ENCODE measurements at places on chromosomes 12 and 14. TPM values are rescaled to one million over a fixed set of nuclear protein-coding genes. Genes with fewer than 3 reads are reported as not detected.
A peak's percentile ranks its signal among the peaks of the same experiment; 100 is the strongest.

SIX6 gene
- polyA plus RNA-seq: not detected

PLEKHG7 gene
- polyA plus RNA-seq: not detected

TAS2R9 gene
- polyA plus RNA-seq: not detected

DNA sequence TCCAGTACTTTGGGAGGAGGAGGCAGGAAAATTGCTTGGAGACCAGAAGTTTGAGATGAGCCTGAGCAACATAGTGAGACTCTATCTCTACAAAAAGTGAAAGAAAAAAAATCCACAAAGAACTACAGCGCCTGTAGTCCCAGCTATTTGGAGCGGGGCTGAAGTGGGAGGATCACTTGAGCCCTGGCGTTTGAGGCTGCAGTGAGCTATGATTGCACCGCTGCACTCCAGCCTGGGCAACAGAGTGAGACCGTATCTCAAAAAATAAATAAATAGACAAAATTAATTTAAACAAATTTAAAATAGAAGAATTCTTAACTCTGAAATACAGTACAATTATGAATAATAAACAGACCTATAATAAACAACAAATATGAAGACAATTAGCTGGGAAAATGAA is 40.9 kb downstream of the ATL1 start:
- no peaks in the 10 kb centered on the region for H3K27me3 ChIP-seq
- no peak overlapping the region for H3K27ac ChIP-seq
- H3K36me3 ChIP-seq: no peaks in the 10 kb centered on the region
- peak; percentile 43 for DNase-seq
- no peaks in the 10 kb centered on the region for H3K4me1 ChIP-seq
- H3K4me3 ChIP-seq: no peak overlapping the region

- H3K36me3 ChIP-seq: no peaks in the 10 kb centered on the region
- peak; percentile 84 for DNase-seq
- no peak overlapping the region for H3K4me3 ChIP-seq
- no peaks in the 10 kb centered on the region for H3K4me1 ChIP-seq
Observed at GRCh38 chr14:66117600-66117999, 368.6 kb upstream of the CCDC196 start.

DNA sequence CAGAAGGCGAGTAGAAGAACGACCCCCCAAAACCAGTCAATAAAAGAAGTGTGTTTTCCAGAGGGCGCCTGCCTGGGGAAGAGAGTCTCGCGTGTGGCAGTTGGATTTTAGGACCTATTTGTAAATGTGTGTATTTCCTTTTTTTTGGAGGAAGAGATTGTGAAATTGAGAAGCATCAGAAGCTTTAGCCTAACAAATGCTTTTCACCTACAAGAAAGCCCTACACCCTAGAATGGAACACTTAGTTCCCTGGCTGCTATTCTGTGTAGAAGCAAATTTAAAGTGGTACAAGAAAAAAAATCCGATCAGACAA is 1.3 kb downstream of the RCOR1 start:
- DNase-seq: peak; percentile 32
- H3K4me1 ChIP-seq: peaks cover 6% of the 10 kb centered on the region
- peak overlapping the region; percentile 56 for H3K27ac ChIP-seq
- H3K4me3 ChIP-seq: peak overlapping the region; percentile 93

- no peak for DNase-seq
- H3K27ac ChIP-seq: no peak overlapping the region
- no peak overlapping the region for H3K4me3 ChIP-seq
- H3K4me1 ChIP-seq: peaks cover 30% of the 10 kb centered on the region
- no peaks in the 10 kb centered on the region for H3K27me3 ChIP-seq
Observed at GRCh38 chr14:55105991-55106390, 23.1 kb upstream of the LGALS3 start.

- no peaks in the 10 kb centered on the region for H3K36me3 ChIP-seq
- H3K4me3 ChIP-seq: no peak overlapping the region
- no peak overlapping the region for H3K27ac ChIP-seq
- no peak for DNase-seq
- no peaks in the 10 kb centered on the region for H3K27me3 ChIP-seq
- no peaks in the 10 kb centered on the region for H3K4me1 ChIP-seq
Observed at GRCh38 chr14:91350813-91351511, 66.7 kb downstream of the CCDC88C start.

GRCh38 chr12:14071833-14072232 is 90.4 kb upstream of the GRIN2B start:
- no peaks in the 10 kb centered on the region for H3K4me1 ChIP-seq
- no peak for DNase-seq
- no peak overlapping the region for H3K4me3 ChIP-seq
- H3K36me3 ChIP-seq: no peaks in the 10 kb centered on the region
- no peaks in the 10 kb centered on the region for H3K27me3 ChIP-seq
- no peak overlapping the region for H3K27ac ChIP-seq

DNA sequence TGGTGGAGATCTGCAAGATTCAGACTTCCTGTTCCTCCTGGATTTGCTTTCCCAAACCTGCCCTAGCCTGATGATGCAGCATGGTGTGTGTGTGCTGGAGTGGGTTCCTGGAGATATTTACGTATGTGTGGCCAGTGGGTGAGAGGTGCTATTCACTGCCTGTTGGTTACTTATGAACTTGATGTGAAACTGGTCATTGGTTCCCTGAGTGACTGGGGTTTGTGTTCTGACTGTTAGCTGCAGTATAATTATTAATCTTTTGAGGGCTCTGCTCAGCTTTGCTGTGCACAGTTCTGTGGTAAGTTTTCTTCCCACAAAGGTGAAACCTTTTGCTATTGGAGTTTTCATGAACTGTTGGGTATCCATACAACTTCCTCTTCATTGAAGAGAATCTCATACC is 541.8 kb upstream of the FBXO33 start:
- no peaks in the 10 kb centered on the region for H3K36me3 ChIP-seq
- no peak overlapping the region for H3K4me3 ChIP-seq
- no peak for DNase-seq
- H3K4me1 ChIP-seq: no peaks in the 10 kb centered on the region
